ENCODE measurements at places on chromosomes 3 and 15. TPM values are rescaled to one million over a fixed set of nuclear protein-coding genes. Genes with fewer than 3 reads are reported as not detected.

Gene SLC26A6
- total RNA-seq, result 17.1 TPM

Gene ADGRG7
- total RNA-seq, result not detected

Gene STRA6
- 0.76 TPM for total RNA-seq

GRCh38 chr3:77618686-77619085, 578.8 kb downstream of the ROBO2 start:
- DNase-seq, result no peak

DNA sequence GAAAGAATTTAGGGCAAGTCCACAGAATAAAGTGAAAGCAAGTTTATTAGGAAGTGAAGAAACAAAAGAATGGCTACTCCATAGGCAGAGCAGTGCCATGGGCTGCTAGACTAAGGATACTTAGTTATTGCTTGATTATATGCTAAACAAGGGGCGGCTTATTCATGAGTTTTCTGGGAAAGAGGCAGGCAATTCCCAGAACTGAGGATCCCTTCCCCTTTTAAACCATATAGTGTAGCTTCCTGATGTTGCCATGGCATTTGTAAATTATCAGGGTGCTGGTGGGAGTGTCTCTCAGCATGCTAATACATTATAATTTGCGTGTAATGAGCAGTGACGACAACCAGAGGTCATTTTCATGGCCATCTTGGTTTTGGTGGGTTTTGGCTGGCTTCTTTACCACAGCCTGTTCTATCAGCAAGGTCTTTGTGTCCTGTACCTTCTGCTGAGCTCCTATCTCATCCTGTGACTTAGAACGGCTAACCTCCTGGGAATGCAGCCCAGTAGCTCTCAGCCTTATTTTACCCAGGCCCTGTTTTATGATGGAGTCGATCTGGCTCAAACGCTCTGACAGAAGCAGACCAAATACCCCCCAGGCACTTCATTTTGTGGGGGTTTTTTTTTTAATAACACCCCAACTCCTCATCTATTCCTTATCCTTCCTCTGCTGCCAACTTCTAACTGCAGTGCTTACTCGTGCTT, 103.0 kb upstream of the RARB start:
- DNase-seq, result no peak

GRCh38 chr3:156016902-156017301, 103.5 kb upstream of the KCNAB1 start:
- no peak for DNase-seq

DNA sequence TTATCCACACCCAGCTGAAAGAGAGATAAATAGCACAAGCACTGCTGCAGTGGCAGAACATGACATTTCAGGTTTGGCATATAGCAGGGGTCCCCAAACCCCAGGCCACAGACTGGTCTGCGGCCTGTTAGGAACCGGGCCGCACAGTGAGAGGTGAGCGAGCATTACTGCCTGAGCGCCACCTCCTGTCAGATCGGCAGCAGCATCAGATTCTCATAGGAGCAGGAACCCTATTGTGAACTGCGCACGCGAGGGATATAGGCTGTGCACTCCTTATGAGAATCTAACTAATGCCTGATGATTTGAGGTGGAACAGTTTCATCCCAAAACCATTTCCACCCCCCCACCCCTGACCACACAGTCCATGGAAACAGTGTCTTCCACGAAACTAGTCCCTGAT, 54.6 kb downstream of the CCR4 start:
- DNase-seq, result no peak

All from sciatic nerve (tissue), 2 donors.